Right ventricle myocardium inferior (tissue), 1 donor: ENCODE measurements at places on chromosomes 5 and 9. TPM values are rescaled to one million over a fixed set of nuclear protein-coding genes. Genes with fewer than 3 reads are reported as not detected.

The CDC20B gene
- total RNA-seq = not detected

The NOXA1 gene
- 2.2 TPM for total RNA-seq

The ARID3C gene
- not detected for total RNA-seq

GRCh38 chr9:123851851-123852250 lies 78.1 kb downstream of the DENND1A start:
- DNase-seq = no peak

DNA sequence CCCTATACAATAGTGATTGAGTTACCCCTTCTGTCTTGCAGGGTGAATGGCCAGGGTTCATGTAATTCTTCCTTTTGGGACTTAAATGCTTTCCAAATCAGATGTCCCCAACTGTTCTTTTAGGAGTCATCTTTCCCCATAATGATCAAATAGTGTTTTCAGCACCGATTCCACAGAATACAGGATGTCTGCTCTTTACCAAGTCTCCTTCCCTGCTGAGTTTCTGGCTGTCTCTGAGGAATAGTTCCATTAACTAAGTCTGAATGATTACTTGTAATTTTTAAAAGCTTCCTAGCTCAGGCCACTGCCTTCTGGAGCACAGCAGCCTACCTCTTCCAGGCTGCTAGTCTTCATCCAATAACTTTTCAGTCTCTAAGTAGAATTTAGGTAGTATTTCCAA lies 630.7 kb upstream of the ZNF608 start:
- DNase-seq = no peak

DNA sequence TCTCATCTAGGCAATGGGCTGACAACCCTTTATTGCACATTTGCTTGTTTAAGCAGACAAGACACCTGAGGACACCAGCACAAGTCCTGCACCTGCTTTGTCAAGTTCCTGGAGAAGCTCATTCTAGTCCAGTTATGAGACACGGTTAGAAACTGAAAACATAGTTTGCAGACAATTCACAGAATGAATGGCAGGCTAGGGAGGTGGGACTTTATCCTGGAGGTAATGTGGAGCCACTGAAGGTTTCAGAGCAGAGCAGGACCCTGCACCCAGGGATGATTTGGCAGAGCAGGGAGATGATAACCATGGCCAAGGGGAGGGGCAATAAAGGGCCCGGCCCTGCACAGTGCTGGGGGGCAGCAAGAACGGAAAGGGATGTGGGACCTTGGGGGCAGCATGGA lies 50.7 kb upstream of the SLC25A51 start:
- DNase-seq = no peak

DNA sequence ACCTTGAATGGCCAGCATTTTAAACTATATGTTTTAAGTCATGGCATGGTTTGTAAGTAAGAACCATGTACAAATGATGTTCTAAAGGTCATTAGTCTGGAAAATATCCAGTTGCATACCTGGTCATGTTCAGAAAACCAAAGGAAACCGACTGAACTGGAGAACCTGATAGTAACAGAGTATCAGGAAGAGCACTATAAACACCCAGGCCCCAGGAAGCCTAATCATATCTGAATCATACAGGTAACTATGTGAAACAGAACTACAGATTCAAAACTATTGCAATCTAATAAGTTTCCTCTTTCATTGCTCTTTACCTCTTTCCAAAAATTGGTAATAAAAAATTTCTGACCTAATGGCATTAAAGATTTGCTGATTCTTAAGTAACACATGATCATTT lies 500.3 kb downstream of the ARHGEF28 start:
- DNase-seq = no peak

- no peak for DNase-seq
These were observed 279.7 kb downstream of the NPR3 start for GRCh38 chr5:32990593-32991420.

DNA sequence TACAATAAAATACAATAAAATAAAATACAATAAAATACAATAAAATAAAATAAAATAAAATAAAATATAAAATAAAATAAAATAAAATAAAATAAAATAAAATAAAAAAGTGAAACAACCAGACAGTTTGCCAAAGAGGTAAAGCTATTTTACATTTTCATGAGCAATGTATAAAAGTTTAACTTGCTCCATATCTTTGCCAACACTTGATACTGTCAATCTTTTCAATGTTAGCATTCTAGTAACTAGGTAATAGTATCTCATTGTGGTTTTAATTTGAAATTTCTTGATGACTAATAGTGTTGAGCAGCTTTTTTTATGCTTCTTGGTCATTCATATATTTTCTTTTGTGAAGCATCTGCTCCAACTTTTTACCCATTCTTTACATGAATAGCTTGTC lies 17.3 kb downstream of the TTC33 start:
- DNase-seq = no peak

GRCh38 chr9:479971-480350 lies 265.3 kb downstream of the DOCK8 start:
- no peak for DNase-seq

DNA sequence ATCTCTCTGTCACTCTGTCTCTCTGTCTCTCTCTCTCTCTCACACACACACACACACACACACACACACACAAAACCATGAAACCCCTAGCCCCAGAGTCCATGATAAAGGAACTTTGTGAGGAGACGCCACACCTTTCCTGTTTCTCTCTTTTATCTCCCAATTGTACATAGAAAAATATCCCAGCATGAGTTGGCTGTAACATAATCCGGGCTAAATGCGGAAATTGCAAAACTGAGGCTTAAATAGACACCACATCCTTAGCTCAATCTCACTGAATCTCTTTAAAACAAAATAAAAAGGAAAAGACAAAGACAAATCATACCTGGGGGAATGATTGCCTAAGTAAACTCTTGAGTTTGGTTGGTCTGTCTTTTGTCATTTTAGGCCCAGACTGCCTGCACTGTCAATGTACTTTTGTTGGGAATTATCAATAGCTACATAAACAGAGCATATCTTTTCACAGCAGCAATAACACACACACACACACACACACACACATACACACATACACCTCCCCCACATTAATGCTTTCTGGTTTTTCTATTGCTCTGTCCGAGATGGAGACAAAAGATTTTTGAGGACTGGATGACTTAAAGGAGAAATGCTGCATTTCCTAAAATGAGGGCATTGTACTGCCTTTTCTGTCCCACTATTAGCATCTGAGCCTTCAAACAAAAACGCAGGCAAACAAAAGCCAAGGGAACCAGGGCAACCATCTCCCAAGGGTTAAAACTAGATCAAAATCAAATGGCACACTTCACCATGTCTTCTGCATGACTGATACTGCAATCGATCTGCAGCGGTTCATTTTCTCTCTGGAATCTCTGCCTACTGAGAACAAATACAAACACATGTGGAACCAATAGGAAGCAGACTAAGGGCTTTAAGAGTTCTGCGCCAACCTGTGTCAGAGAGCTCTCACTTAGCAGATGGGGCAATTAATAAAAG lies 321.5 kb downstream of the NFIB start:
- no peak for DNase-seq

DNA sequence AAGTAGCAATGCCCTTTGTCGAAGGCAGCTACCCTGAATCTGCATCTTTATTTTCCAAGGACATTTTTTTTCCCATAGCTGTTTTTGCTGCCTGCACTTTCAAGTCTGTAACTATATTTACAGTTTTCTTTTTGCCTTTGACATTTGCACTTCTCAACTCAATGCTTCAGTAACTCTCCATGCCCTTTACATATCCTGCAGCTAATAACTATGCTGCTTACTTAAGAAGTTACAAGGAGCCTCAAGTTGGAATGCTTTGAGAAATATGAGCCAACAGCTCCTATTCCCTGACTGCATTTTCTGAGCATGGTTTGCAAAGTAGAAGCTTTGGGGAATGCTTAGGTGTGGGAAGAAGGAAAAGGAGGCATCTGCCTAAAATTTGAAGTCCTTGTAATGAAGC lies 194.8 kb upstream of the TRPC7 start:
- DNase-seq = no peak
